Non-pigmented ciliary epithelial cell (primary cell): ENCODE measurements at places on chromosomes 7 and 10.
A peak's percentile ranks its signal among the peaks of the same experiment; 100 is the strongest.

- no peak for DNase-seq
Measured at GRCh38 chr7:88789480-88790064, 6.0 kb downstream of the TEX47 start.

- DNase-seq = no peak
Measured at GRCh38 chr7:84923348-84923747, 263.5 kb downstream of the SEMA3D start.

GRCh38 chr7:116446212-116446855 is 53.2 kb upstream of the CAV2 start:
- no peak for DNase-seq

DNA sequence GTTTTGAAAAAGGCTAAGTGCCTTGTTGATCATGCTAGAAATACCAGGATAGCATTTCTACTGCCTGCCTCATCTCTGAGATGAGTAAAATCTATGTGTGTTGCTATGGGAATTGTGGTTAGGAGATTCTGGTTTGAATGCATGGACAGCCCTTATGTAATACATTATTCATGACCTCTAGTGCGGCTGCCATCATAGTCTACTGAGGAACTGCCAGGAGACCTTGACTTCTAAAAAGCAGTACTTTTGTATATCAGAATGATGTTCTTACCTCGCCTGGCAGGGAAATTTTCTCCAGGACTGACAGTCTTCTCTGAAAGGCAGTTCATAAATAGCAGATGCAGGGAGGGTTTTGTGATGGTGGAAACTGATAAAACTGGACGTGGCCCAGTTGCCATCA is 248.5 kb downstream of the NSUN6 start:
- no peak for DNase-seq

DNA sequence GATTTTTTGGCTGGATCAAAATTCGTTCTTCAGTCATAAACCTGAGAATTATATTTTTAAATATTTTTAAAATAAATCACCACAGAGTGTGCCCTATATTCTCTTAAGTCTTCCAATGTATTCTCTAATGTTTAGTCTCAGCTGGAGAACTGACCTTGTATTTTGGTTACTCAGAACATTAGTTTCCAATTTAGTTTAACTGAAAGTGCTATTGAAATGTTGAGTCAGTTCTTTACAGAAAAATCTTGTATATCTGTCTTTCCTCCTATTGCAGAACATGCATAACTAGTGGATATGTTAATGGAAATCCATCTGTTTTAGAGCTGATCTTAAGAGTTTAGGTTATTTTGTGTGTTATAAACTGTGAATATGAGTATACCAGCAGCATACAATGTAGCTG is 422.7 kb upstream of the IGFBP3 start:
- no peak for DNase-seq

- no peak for DNase-seq
Measured at GRCh38 chr10:132533571-132534260, 3.9 kb upstream of the INPP5A start.

DNA sequence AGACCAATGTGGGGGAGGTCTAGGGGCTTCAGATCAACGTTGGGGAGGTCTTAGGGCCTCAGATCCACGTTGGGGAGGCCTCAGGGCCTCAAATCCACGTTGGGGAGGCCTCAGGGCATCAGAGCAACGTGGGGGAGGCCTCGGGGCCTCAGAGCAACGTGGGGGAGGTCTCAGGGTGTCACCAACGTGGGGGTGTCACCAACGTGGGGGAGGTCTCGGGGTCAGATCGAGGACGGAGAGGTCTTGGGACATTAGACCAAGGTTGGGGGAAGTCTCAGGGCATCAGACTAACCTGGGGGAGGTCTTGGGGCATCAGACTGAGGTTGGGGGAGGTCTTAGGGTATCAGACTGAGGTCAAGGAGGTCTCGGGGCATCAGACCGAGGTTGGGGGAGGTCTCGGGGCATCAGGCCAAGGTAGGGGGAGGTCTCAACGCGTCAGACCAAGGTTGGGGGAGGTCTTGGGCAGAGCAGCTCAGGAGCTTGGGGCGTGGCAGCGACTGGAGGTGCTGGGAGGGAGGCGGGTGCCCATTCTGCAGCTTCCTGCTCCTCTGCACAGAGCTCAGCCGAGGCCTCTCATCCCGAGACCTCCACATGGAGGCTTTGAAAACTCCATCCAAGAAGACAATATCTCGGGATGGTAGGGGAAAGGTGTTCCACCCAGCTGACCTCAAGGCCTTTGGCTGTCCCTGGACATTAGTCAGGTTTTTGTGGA is 159.8 kb downstream of the WDR37 start:
- DNase-seq = no peak

DNA sequence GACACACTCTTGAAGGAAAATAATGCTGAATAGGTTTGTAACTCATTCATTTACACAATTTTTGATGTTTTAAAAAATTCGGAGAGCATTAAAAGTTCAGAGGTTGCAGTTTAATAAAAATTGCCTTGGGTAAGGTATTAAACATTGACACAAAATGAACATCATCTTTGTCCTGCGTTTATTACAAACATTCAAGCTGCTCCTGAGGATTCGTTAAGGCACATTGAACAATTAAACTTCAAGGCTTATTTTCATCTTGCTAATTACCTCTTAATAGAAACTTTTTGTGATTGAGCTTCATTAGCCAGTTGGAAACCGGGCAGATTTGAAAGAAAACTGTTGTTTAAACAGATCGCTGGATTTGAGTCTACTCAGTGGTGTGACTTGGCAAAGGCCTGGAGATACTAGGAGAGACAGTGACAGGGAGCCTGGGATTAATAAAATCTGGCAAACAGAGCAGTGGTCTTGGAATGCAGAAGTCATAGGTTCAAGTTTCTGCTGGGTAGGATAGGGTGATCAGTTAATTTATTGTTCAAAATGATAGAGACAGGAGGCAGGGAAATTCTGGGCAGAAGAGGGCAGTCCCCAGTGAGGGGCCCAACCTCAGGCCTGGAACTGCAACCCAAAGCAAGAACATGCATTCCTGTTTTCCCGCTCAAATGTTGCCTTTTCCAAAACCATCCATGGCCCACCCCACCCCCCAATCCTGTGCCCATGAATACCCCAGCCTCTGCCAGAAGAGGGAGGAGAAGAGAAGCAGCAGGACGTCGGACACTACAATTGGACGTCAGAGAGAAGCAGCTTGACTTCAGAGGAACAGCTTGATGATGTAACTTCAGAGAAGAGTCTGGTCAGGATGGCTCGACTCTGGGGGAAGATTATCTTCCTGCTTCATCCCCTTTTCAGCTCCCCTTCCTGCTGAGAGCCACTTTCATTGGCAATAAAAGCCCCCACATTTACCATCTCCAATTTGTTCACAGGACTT is 43.5 kb upstream of the SLC35G1 start:
- DNase-seq = no peak

- no peak for DNase-seq
Measured at GRCh38 chr10:492836-493235, 196.6 kb downstream of the DIP2C start.

DNA sequence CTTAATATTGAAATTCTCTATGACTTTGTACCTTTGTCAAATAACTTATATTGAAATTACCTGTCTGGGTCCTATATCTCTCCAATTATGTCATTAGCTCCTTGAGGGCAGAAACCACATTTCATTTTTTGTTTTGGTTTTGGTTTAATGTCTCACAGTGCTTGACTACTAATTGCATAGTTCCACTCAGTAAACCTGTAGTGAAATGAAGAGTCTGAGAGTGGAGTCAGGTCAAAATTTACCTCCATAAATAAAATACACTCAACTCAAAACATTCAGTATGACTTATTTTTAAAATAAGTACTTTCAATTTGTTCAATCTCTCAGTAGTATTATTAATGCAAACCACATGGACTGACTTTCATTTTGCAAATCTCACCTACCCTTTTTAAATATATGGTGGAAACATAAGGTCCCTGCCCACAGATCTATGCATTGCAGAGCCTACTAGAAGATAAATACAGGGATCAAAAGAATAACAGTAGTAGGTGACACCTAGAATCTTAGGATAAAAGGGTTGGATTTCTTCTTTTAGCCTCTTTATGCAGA is 32.5 kb downstream of the PDE1C start:
- DNase-seq = no peak

GRCh38 chr7:106840342-106840741 is 24.7 kb upstream of the PIK3CG start:
- DNase-seq = peak; percentile 27

DNA sequence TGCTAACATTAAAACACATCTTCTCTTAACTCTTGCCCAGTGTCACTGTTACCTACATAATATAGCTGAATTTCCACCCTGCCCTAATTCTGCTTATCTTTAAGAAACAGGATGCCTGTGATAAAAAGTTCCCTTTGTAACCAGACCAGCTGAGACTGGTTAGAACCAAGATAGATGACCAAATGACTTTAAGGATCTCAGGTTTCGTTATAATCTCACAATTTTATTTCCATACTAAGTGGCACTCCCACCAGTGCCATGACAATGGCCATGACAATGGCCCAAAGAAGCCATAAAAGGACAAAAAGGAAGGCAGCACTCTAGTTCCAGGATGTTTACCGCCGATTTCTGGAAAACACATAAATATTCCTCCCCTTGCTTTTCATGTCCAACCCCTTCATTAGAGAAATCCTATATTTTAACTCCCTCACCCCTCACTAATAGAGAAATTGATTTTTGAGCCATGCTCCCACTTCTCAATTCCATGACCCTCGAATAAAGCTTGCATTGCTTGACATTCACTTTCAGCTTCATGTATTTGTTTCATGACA is 126.1 kb downstream of the ELAPOR2 start:
- DNase-seq = no peak

- no peak for DNase-seq
Measured at GRCh38 chr10:30792025-30792424, 162.5 kb upstream of the LYZL2 start.

- DNase-seq = no peak
Measured at GRCh38 chr7:92714280-92714679, 122.1 kb downstream of the CDK6 start.

GRCh38 chr7:114084002-114084471 is 165.2 kb upstream of the PPP1R3A start:
- no peak for DNase-seq

DNA sequence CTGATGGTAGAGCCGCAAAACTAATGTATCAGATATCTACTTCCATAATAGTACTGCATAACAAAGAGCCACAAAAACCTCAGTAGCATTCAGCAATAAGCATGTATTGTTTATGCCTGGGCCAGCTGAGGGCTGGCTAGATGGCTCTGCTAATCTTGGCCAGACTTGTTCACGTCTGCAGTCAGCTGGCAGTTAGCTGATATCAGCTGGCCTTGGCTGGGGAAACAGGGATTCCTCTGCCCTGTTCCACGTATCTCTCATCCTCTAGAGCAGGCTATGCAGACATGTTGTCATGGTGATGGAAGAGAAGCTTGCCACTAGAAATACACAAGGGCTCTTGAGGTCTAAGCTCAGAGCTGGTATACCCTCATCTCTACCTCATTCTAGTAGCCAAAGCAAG is 62.9 kb downstream of the GRM8 start:
- no peak for DNase-seq

DNA sequence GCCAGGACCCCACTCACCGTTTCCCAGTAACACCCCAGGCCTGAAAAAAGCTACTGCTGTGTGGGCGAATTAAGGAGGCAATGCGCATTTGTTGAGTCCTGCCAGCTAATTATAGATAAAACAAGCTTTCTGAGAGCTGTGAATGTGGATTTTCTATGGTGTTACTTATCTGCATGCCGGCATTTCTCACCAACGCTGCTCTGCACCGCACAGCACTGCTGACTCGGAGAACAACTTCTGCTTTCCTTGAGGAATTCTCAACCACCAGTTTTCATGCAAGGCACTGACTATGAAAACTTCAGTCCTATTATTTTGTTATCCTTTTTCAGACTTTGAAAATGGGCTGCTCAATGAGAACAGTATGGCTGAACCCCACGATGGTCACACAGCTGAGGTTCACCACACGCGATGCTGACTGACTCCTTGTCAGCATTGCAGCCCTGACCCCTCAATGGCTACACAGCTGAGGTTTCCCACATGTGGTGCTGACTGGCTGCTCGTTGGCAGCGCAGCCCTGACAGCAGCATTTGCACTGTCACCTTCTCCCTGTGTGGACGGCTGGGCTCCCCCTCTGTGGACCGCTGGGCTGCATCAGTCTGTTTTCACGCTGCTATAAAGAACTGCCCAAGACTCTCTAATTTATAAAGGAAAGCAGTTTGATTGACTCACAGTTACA is 190.6 kb downstream of the DIP2C start:
- no peak for DNase-seq

GRCh38 chr10:29078919-29079318 is 210.0 kb upstream of the LYZL1 start:
- DNase-seq = no peak

DNA sequence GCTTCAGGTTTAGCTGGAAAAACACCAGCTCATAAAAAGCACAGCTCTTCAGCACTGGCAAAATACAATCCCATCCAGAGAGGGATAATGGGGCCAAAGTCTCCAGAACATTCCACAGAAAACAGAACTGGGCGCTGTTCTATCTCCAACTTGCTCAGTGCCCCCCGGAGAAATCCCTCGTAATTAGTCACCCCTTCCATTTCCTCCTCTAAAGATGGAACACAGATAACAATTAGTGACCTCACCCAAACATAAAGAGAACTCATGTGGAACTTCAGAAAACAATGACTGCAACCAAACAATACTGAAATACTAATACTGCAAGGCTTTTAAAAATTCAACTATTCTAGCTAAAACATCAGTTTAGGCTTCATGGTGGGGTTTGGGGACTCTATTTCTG is 46.3 kb downstream of the KIAA1549 start:
- DNase-seq = peak; percentile 43

GRCh38 chr7:47489624-47490023 is 92.3 kb downstream of the TNS3 start:
- no peak for DNase-seq

DNA sequence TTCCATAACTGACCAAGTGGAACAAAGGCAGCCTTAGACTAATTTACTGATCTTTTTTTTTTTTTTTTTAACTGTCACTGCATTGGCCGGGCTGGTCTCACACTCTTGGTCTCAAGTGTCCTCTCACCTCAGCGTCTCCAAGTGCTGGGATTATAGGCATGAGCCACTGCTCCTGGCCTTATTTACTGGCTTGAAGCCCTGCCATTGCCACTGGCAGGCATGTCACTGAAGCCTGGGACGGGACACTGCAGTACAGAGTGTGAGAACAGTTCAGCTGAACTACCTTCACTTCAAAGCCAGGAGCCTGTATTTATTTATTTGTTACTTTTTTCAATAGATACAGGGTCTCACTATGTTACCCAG is 15.4 kb upstream of the ARHGAP12 start:
- no peak for DNase-seq

DNA sequence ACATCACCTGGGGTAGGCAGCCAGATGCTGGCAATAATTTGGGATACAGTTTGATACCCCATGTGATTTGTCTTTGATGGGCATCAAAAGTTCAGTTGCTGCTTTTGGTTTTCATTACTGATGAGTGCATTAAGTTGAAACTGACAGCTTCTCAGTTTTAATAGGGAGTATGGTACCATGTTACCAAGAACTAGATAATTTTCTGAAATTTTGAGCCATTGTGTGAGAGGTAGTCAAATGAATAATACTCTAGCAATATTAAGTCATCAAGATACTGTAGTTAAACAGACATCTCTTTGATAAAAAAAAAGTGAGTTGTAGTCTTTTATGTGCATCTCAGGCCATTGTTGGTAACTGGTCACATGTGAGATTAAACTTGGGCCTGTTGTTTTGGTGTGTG is 71.5 kb downstream of the ST7 start:
- no peak for DNase-seq
